ENCODE measurements at places on chromosomes 16 and 17. TPM values are rescaled to one million over a fixed set of nuclear protein-coding genes. Genes with fewer than 3 reads are reported as not detected.

GRCh38 chr16:87854053-87854906 lies 15.0 kb downstream of the SLC7A5 start:
- DNase-seq: no peak
- no peaks in the 10 kb centered on the region for H3K27me3 ChIP-seq
- H3K27ac ChIP-seq: peak overlapping the region; percentile 89
- peak overlapping the region; percentile 20 for H3K4me3 ChIP-seq

- H3K36me3 ChIP-seq: no peaks in the 10 kb centered on the region
- no peak overlapping the region for H3K27ac ChIP-seq
- H3K27me3 ChIP-seq: no peaks in the 10 kb centered on the region
- no peaks in the 10 kb centered on the region for H3K4me1 ChIP-seq
Measured at GRCh38 chr17:61770043-61770442, 93.3 kb downstream of the BRIP1 start.

DNA sequence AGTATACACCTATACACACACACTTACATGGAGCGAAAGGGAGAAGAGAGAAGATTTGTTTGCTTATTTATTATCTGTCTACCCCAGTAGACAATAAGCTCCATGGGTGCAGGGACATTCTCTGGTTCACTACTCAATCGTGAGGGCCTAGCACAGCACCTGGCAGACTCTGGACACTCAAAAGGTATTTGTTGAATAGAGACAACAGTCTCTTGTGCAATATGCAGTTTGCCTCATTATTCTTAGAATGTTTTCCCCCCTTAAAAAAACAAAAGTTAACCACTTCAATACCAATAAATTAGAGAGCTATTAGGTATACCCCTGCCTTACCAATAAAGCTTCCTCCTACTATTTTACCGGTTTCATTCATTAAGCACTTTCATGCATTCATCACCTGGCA lies 2.0 kb downstream of the AKAP10 start:
- H3K4me1 ChIP-seq: peaks cover 26% of the 10 kb centered on the region
- H3K4me3 ChIP-seq: no peak overlapping the region
- DNase-seq: no peak
- H3K27me3 ChIP-seq: no peaks in the 10 kb centered on the region
- H3K36me3 ChIP-seq: peaks cover 14% of the 10 kb centered on the region

GRCh38 chr17:75626496-75627038 lies 6.7 kb upstream of the SMIM5 start:
- DNase-seq: no peak
- H3K4me1 ChIP-seq: no peaks in the 10 kb centered on the region
- H3K27ac ChIP-seq: no peak overlapping the region

- H3K36me3 ChIP-seq: peaks cover 3% of the 10 kb centered on the region
- no peak overlapping the region for H3K4me3 ChIP-seq
- DNase-seq: no peak
- H3K4me1 ChIP-seq: peaks cover 43% of the 10 kb centered on the region
- peak overlapping the region; percentile 93 for H3K27ac ChIP-seq
- H3K27me3 ChIP-seq: no peaks in the 10 kb centered on the region
Measured at GRCh38 chr17:78882540-78883088, 20.4 kb downstream of the CEP295NL start.

DNA sequence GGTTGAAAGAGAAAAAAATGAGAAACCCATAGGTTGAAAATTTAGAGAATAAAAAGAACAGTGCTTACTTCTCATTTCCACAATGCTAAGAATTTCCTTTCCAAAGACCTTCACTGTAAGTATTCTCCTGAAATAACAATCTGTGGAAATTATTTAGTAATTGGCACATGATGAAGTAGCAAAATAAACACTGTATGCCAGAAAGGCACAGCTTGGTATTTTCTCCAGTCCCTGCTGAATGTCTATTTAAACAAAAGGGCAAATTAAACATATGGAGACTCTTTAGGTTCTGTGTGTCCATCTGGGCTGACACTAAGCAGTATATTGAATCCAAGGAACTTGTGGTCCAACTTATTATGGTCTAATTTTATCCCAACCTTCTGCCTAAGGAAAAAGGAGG lies 46.1 kb downstream of the CHCT1 start:
- H3K27ac ChIP-seq: no peak overlapping the region
- no peaks in the 10 kb centered on the region for H3K27me3 ChIP-seq
- no peak overlapping the region for H3K4me3 ChIP-seq
- peaks cover 59% of the 10 kb centered on the region for H3K36me3 ChIP-seq
- no peak for DNase-seq
- H3K4me1 ChIP-seq: peaks cover 9% of the 10 kb centered on the region

- peaks cover 88% of the 10 kb centered on the region for H3K36me3 ChIP-seq
- DNase-seq: no peak
- no peak overlapping the region for H3K27ac ChIP-seq
- no peaks in the 10 kb centered on the region for H3K27me3 ChIP-seq
- no peak overlapping the region for H3K4me3 ChIP-seq
Measured at GRCh38 chr17:37520174-37520573, 30.5 kb downstream of the DUSP14 start.

- H3K36me3 ChIP-seq: peaks cover 19% of the 10 kb centered on the region
- peaks cover 28% of the 10 kb centered on the region for H3K4me1 ChIP-seq
- DNase-seq: peak; percentile 17
- no peak overlapping the region for H3K27ac ChIP-seq
Measured at GRCh38 chr16:50306287-50306686, 39.9 kb downstream of the ADCY7 start.

DNA sequence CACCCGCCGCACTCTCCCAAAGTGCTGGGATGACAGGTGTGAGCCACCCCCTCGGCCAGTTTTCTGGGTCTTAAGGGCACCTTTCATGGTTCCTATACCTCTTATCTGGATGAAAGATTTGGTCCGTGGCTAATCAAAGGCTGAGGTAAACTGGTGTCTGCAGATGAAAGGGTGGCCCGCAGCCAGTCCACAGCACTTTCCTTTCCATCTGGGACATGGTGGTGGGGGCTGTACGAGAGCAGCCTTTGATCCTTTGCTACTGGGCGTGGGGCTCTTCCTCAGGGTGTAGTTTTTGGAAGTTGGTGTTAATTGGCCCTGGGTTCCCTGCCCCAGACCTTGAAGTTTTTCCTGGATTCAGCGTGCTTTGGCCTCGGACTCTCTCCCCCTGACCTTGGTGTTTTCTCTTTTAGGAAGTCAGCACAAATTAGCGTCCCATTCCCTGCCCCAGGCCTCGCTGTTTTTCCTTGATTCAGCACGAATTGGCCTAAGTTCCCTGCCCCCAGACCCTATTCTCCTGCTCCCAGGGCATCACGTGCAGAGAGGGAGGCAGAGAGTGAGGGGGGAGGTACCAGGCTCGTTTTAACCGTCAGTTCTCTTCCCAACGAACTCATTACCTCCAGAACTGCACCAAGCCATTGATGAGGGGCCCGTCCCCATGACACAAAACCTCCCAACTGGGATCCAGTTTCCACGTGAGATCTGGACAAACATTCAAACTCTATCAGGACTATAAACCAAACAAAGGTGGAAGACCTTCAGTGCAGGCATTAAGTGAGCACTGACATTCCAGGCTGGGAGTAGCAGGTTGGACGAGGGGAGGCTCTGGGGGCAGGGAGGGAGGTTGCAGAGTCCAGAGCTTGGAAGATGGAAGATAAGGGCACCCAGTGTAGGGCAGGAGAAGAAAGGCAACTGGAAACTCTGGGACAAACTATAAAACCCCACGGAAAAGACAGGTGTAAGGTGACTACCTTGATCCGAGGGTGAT lies 11.6 kb downstream of the DPEP1 start:
- H3K27me3 ChIP-seq: peaks cover 60% of the 10 kb centered on the region
- no peaks in the 10 kb centered on the region for H3K36me3 ChIP-seq
- DNase-seq: no peak
- H3K27ac ChIP-seq: no peak overlapping the region
- H3K4me1 ChIP-seq: no peaks in the 10 kb centered on the region

- H3K4me3 ChIP-seq: no peak overlapping the region
- peak; percentile 92 for DNase-seq
- peaks cover 31% of the 10 kb centered on the region for H3K4me1 ChIP-seq
Measured at GRCh38 chr16:84785843-84786581, 33.8 kb upstream of the CRISPLD2 start.

- H3K27me3 ChIP-seq: no peaks in the 10 kb centered on the region
- DNase-seq: no peak
- no peaks in the 10 kb centered on the region for H3K36me3 ChIP-seq
- no peak overlapping the region for H3K4me3 ChIP-seq
Measured at GRCh38 chr17:75342996-75343395, 53.8 kb upstream of the SLC25A19 start.

DNA sequence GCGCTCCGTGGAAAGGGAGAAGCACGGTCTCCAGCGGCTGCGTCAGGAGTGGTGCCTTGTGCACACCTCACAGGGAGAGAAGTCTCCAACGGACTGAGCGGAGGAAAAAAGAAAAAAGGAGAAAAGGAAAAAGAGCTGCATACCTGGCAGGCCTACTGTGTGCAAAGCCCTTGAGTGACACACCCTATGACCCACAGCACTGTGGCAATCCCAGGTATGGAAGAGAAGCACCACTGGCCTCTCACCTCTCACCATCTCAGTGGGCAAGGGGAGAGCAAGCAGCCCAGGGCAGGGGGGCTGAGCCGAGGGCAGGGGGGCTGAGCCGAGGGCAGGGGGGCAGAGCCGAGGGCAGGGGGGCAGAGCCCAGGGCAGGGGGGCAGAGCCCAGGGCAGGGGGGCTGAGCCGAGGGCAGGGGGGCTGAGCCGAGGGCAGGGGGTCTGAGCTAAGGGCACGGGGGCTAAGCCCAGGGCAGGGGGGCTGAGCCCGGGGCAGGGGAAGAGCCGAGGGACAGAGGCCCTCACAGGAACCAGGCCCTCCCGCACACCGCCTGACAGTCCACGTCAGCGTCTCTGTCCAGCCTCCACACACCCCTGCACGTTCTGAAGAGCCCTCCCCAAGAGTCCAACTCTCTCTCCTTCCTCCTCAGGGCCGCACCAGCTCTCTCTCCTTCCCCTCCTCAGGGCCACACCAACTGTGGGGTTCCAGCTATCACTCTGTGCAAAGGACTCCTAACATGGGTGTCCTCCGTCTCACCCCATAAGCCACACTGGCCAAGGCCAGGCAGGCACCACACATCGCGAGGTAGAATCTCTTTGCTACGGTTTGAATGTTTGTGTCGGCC lies 105.8 kb downstream of the ZNF778 start:
- no peaks in the 10 kb centered on the region for H3K36me3 ChIP-seq
- H3K27me3 ChIP-seq: no peaks in the 10 kb centered on the region
- H3K27ac ChIP-seq: no peak overlapping the region
- DNase-seq: no peak
- no peak overlapping the region for H3K4me3 ChIP-seq

GRCh38 chr17:17822189-17822588 lies 14.6 kb downstream of the SREBF1 start:
- peak; percentile 56 for DNase-seq
- H3K4me1 ChIP-seq: peaks cover 89% of the 10 kb centered on the region
- peaks cover 32% of the 10 kb centered on the region for H3K36me3 ChIP-seq
- H3K27ac ChIP-seq: peak overlapping the region; percentile 87
- no peaks in the 10 kb centered on the region for H3K27me3 ChIP-seq

The RDM1 gene
- polyA plus RNA-seq: not detected

The TP53 gene
- polyA plus RNA-seq: 13.0 TPM

The PIMREG gene
- 3.1 TPM for polyA plus RNA-seq

The TBC1D3E gene
- polyA plus RNA-seq: not detected

Data from stomach (tissue), 19 donors.